Progenitor cell of endocrine pancreas (in vitro differentiated cells): ENCODE measurements at places on chromosomes 7 and 10. TPM values are rescaled to one million over a fixed set of nuclear protein-coding genes. Genes with fewer than 3 reads are reported as not detected.
A peak's percentile ranks its signal among the peaks of the same experiment; 100 is the strongest.

DNA sequence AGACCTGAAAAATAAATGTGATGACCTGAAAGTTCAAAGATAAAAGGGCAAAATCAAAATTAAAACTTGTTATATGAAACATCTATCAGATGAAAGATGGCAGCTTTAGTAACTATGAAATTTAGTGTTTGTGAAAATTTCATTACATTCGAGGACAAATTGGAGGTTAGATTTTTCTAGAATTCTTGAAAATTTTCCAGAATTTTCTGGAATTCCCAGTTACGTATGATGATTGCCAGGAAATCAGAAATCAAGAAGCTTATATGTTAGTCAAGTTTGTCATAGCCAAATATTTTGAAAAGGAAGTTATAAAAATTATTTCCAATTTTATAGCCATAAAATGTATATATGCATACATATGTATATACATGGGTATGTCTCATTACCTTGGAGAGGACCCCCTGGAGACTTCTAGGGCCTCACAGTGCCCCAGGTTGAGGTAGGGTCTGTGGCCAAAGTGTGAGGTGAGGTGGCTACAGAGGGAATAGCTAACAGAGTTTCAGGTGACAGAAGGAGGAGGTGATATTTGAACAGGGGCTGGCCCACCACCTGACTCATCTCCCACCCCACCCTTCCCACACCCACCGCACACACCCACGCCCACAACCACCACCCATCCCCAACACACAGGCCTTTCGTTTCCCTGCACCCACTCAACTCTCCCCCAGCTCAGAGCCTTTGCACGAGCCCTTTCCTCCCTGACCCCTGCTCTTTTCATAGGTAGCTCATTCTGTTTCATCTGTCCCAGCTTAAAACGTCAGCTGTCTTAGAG lies 21.5 kb downstream of the C10orf105 start:
- no peak for DNase-seq

The CDHR3 gene
- total RNA-seq = 15.7 and 21.5 TPM in 2 replicates

GRCh38 chr10:26412932-26413331 lies 25.2 kb upstream of the APBB1IP start:
- DNase-seq = no peak

DNA sequence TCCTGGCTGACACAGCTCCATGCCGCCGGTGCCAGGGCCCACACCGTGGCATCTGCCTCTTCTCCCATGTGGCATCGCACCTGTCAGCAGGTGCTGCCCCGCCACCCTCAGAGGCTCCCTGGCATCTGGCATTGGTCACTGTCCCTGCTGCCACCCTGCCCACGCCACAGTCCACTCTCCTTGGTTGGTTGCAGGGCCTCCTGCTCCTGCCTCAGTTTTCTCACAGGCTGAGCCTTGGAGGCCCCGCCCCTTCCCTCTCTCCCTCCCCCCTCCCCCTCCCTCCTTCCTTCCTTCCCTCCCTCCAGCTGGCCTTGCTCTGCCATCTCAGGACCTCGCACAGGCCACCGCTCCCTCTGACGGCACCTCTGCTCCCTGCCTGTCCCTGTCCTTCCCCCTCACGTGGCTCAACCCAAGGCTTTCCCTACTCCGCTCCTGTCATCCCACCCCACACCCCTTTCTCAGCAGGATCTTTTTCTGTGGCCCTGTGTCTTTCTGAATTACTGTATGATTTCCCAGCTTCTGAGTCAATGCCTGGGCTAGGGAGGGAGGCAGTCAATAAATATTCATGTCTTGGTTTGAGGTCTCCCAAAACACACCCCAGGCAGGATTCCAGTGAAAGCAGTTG lies 87.4 kb downstream of the INPP5A start:
- DNase-seq = no peak

The PODXL gene
- total RNA-seq = 21.2 and 27.0 TPM in 2 replicates

- no peak for DNase-seq
Measured at GRCh38 chr7:114481999-114482398, 67.4 kb downstream of the FOXP2 start.

The NET1 gene
- 97.5 and 103 TPM in 2 replicates for total RNA-seq

GRCh38 chr10:20616918-20617810 lies 279.9 kb downstream of the NEBL start:
- no peak for DNase-seq

DNA sequence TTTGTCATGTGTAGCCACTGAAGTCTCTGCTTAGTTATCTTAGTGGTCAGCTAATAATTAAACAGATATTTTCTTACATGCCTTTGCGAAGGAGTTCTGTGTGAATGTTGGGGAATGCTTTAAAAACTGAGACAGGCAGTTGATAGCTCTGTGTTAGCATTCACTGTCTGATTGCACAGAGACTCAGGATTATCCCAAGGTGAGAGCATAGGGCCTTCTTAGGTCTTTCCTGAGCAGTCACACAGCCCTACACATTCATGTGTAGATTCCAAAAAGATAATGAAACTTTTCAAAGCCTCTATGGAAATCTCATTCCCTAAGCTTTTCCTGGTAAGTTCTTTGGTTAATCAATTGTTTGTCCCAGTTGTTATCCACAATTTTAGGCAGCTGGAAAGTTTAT lies 67.7 kb downstream of the CASD1 start:
- DNase-seq = no peak

- peak; percentile 70 for DNase-seq
Measured at GRCh38 chr7:55964261-55965099, at the start of gene NIPSNAP2. NIPSNAP2 (plus strand) TSS chr7:55964585; CDS start chr7:55964610, 25 bp downstream.

DNA sequence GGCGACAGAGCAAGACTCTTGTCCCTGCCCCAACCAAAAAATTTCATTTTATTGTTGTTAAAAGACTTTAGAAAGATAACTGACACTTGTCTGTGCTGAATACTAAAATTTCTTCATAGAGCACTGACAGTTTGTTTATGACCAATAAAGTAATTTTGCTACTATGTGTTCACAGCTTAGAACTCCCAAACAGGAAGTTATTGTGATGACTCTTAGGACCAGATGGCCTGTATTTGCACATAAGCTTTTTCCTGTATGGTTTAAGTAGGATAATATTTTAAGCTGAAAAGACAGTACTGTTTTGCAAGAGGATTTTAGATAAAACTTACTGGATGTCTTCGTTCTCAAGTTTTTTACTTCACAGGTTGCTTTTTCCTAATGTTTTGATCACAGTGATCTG lies 80.7 kb downstream of the MMRN2 start:
- DNase-seq = no peak

DNA sequence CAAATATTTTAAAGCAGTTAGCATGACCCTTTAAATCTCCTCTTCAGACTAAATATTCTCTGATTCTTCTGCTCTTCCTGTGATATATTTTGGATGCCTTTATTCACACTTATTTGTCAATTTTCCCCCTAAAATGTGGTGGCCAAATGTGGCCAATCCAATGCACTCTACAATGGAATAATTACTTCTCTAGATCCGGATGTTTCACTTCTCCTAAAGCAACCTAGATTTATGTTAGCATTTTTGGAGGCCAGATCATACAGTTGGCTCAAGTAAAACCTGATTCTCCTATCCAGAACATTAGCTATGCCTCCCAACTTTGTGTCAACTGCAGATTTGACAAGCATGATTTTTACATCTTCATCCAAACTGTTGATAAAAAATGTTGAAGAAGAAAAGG lies 153.7 kb downstream of the CREB5 start:
- no peak for DNase-seq

- DNase-seq = no peak
Measured at GRCh38 chr10:88097536-88097935, 234.1 kb downstream of the PTEN start.

DNA sequence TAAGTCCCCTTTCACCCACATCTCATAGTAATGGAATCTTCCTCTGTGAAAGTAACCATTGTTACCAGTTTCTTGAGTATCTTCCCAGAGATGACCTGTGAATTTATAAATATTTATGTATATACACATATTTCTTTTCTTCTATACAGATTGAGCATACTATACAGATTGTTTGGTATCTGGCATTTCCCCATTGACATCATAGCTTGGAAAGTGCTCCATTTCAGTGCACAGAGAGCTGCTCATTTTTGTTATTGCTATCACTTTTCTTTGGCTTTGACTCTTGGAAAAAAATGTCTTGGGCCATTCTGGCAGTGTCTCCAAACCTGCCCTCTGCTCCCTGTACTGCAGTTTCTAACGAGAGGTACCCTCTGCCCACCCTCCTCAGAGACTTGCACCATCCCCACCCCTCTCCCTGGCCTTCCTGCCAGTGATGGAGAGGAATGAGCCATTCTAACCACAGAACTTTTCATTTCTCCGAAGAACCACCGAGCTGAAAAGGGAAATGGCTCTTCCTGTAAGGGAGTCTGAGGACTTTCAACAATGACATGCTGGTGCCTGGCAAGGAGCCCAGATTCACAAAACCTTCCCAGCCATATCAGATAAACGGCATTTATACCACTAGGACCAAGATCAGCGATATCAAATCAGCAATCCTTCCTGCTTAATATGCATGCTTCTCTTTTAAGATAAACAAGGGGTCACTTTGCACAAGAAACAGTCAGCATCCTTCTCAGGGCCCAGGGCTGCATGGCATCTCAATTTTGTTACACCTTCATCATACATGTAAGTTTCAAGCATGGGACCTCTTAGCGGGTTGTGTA lies 19.7 kb upstream of the CCSER2 start:
- no peak for DNase-seq

DNA sequence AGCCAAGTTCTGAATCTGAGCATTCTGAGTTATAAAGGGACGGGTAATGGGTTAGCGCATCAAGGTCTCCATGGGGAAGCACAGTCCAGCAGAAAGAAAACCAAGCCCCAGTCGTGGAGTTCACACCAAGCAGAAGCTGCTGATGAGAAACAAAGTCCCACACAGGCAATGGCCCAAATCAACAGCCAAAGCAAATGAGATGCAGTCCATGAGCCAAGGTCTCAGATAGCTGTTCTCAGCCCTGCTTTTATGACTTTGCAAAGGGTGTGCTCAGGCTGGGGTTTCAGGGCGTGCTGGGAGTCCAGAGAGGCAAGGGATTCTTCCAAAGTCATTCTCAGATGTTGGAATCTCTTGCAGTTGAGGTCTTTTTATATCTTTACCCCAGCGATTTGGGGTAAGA lies 32.0 kb downstream of the THNSL1 start:
- no peak for DNase-seq

The SNX10 gene
- total RNA-seq = 9.2 and 10.0 TPM in 2 replicates

The FAM25A gene
- not detected in 2 replicates for total RNA-seq

The AKR1C3 gene
- 4.6 and 9.3 TPM in 2 replicates for total RNA-seq

The SEM1 gene
- total RNA-seq = 62.9 and 64.2 TPM in 2 replicates

The EPDR1 gene
- 1.8 and 2.8 TPM in 2 replicates for total RNA-seq

DNA sequence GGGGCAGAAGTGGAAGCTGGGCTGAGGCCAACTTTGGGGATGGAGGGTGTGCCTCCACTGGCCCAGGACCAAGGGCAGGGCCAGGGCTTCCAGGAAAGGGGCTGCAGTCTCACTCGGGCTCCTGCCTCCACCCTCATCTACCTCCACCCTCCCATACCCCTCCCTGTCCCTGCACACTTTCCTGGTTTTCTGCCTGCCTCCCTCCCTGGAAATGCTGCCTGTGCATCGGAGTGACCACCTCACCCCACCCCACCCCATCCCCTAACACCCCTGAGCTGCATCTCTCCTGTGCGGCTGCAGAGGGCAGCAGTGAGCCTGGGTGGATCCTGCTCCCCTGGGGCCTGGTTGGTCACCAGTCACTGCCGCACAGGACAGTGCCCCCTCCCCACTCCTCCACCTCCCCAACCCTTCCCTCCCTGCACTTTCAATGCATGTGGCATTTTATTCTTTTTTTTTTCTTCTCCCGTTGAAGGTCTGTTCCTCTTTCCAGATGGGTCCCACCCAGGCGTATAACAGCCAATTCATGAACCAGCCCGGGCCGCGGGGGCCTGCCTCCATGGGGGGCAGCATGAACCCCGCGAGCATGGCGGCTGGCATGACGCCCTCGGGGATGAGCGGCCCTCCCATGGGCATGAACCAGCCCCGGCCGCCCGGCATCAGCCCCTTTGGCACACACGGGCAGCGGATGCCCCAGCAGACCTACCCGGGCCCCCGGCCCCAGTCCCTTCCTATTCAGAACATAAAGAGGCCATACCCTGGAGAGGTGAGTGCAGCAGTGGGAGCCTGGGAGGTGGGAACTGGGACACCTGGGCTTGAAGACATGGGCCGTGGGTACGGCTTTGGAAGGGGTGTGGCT lies 54.1 kb upstream of the PPIF start:
- DNase-seq = no peak

The HTR5A gene
- total RNA-seq = not detected in 2 replicates

GRCh38 chr7:1455241-1455939 lies 3.9 kb downstream of the MICALL2 start:
- no peak for DNase-seq

The OR2A42 gene
- 0.20 TPM in 1 of 2 replicates, not detected in the other for total RNA-seq

GRCh38 chr7:103691291-103691690 lies 245.3 kb upstream of the SLC26A5 start:
- no peak for DNase-seq

GRCh38 chr7:7151285-7151684 lies 31.1 kb upstream of the C1GALT1 start:
- DNase-seq = no peak

- DNase-seq = no peak
Measured at GRCh38 chr10:69537449-69537848, 35.8 kb downstream of the NEUROG3 start.

DNA sequence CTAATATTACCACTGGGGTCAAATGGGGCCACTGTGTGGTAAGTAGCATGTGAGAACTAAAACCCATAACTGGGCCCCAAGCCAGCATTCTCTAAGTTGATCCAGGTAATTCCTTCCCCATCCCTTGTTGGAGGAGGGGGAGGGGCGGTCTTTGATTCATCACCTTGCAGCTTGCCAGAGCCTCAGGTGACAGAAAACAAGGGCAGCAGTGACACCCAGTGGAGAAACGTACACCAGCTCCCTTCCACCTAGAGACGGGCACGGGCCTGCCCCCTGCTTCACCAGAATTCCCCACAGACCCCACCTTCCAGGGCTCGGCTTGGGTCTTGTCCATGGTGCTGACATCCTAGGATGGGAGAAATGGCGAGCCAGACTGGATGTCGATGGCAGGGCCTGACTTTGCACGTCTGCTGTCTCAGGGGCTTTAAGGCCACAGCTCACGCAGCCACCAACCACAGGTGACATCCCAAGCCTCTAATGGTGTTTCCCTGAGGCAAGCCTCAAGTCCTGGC lies 102.0 kb downstream of the STRA8 start:
- peak; percentile 89 for DNase-seq

GRCh38 chr10:35306852-35307251 lies 29.5 kb upstream of the CCNY start:
- DNase-seq = no peak

The LDB3 gene
- total RNA-seq = 0.26 and 0.31 TPM in 2 replicates

The MLXIPL gene
- total RNA-seq = 47.3 and 48.6 TPM in 2 replicates

DNA sequence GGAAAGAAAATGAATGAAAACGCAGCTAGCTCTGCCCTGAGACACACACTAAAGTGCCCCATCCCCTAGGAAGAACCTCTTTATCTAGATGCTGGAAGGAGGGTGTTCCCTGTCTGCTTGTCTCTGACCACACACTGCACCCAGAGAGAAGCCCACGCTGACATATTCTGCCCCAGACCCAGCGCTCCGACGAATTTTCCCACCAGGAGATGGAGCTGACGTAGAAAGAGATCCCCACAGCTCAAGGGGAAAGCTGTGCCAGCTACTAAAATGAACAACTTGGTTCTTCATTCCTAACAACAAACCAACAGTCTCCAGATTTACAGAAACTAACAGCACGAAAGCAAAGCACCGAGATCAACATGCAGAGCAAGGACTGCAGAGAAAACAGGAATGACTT lies 73.3 kb downstream of the KIAA1549 start:
- no peak for DNase-seq

GRCh38 chr10:1896153-1896552 lies 158.8 kb upstream of the ADARB2 start:
- no peak for DNase-seq

- no peak for DNase-seq
Measured at GRCh38 chr10:24900888-24901685, 51.3 kb downstream of the PRTFDC1 start.
